ENCODE measurements at places on chromosomes 13 and 19.
A peak's percentile ranks its signal among the peaks of the same experiment; 100 is the strongest.

DNA sequence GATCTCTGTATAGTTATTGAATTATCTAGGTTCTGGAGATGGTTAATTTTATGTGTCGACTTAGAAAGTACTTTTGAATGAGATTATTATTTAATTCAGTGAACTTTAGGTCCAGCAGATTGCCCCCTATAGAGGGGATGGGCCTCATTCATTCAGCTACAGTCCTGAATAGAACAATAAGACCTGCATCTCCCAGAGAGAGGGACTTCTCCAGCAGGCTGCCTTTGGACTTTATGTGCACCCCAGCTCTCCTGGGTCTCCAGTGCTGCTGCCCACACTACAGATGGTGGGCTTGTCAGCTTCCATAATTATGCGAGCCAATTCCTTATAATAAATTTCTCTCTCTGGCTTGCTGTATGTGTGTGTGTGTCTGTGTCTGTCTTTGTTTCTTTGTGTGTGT lies 39.3 kb upstream of the KL start:
- DNase-seq, result no peak

DNA sequence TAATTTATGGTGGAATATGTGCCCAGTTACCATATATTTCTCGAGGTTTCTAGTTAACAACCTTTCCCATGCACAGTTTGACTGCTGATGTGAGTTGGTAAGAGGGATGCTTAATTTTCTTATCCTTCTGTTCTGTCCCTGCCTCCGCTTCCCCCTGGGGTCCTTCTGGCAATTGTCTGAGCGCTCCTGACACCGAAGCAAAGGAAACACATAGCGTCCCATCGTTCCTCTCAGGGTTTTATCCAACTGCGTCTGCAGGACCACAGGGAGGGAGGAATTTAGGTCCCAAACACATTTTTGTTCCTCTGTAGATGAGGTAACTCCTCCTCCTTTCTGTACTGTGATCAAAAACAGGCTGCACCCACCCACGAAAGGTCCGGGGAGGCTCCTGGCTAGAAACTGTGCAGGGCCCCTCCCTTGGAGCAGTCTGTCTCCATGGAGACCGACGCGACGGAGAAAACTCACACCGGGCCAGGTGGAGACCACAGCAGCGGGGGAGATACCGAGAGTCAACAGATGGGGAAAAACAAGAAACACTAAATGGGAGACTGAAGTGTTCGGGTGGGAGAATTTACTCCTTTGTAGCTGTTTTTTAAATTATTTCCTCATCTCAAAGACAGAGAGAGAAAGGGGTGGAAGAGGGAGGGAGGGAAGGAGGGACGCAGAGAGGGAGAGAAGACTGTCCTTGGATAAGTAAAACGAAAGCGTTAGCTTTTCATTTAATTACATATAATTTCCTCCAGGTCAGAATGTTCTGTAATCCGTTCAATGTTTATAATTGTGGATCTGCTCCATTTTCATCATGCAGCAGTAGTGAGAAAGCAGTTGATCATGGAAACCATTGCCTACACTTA lies 191.8 kb upstream of the NBEA start:
- DNase-seq, result no peak

- DNase-seq, result peak; percentile 80
Measured at GRCh38 chr19:54114340-54115108, 933 bp downstream of the TFPT start.

GRCh38 chr19:30908262-30908771 lies 440.9 kb downstream of the TSHZ3 start:
- no peak for DNase-seq

DNA sequence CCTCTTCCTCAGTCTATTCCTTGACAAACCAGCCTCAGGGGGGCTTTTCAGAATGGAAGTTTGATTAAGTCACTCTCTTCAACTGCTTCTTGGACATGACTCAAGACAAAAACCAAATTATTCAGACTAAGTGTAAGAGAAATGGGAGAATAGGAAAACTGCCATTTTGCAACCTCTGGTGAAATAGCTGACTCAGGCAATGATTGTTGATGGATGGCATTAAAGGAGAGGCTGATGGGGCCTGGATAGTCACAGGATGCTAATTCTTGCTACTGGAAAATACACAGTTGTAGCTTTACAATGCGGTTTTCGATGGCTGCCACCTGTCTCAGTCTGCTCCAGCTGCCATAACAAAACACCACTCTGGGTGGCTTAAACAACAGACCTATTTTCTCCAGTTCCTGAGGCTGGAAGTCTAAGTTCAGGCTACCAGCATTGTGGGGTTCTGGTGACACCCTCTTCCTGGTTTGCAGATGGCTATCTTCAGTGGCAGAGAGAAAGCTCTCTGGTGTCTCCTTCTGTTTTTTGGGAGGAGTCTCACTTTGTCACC lies 6.1 kb downstream of the NOSIP start:
- no peak for DNase-seq

GRCh38 chr19:15532779-15533521 lies 24.6 kb downstream of the CYP4F22 start:
- no peak for DNase-seq

DNA sequence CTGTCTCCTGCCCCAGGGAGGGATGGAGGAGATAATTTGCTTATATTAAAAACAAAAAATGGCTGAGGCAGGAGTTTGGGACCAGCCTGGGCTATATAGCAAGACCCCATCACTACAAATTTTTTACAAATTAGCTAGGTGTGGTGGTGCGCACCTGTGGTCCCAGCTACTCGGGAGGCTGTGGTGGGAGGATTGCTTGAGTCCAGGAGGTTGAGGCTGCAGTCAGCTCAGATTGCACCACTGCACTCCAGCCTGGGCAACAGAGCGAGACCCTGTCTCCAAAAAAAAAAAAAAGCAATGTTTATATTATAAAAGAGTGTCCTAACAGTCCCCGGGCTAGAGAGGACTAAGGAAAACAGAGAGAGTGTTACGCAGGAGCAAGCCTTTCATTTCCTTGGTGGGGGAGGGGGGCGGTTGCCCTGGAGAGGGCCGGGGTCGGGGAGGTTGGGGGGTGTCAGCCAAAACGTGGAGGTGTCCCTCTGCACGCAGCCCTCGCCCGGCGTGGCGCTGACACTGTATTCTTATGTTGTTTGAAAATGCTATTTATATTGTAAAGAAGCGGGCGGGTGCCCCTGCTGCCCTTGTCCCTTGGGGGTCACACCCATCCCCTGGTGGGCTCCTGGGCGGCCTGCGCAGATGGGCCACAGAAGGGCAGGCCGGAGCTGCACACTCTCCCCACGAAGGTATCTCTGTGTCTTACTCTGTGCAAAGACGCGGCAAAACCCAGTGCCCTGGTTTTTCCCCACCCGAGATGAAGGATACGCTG lies 184.0 kb downstream of the KDM4B start:
- DNase-seq, result no peak

GRCh38 chr19:47232422-47233211 lies 1.6 kb upstream of the BBC3 start:
- DNase-seq, result peak; percentile 31

- no peak for DNase-seq
Measured at GRCh38 chr13:29754473-29754806, 96.0 kb downstream of the UBL3 start.

GRCh38 chr13:50189450-50189849 lies 174.2 kb downstream of the KCNRG start:
- DNase-seq, result no peak

DNA sequence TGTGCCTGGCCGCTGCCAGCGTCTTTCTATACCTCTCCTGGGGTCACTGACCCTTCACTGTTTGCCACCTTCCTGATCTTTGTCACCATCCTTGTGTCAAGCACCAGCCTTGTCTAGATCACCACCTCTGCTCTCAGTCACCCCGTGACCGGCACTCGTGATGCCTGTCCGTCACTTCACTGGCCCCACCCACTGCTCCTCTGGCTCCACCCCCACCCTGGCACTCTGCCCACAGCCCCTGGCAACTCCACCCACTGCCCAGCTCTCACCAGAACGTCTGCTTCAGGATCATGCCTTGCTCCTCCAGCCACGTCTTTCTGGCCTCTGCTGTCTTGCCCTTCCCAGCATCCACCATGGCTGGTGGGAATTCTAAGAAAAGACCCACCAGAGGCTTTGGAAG lies 24.8 kb upstream of the PLA2G4C start:
- no peak for DNase-seq

DNA sequence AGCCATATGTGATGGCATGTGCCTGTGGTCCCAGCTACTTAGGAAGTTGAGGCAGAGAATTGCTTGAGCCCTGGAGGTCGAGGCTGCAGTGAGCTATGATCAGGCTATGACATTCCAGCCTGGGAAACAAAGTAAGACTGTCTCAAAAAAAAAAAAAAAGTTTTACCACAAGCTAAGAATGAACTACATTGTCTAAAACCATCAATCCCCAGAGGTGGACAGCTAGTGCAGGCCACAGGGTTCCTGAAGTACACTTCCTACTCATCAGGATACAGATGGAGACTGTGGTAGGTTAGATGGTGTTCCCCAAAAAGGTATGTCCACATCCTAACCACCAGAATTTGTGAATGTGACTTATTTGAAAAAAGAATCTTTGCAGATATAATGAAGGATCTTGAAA lies 63.5 kb upstream of the DOCK9 start:
- DNase-seq, result no peak

DNA sequence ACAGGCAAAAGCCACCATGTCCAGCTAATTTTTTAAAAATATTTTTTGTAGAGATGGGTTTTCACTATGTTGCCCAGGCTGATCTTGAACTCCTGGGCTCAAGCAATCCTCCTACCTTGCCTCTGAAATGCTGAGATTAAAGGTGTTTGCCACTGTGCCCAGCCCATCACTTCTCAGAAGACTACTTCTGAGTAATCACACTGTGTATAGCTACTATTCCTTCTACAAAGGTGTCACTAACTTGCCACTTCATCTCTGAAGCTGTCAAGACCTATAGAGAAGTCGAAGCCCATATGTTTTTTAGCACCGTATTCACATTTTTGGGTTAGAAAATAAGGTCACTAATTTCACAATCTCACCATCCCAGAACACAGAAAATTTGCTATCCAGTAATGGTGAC lies 36.0 kb upstream of the FNDC3A start:
- DNase-seq, result no peak
